ENCODE measurements at places on chromosomes 13 and 19.

DNA sequence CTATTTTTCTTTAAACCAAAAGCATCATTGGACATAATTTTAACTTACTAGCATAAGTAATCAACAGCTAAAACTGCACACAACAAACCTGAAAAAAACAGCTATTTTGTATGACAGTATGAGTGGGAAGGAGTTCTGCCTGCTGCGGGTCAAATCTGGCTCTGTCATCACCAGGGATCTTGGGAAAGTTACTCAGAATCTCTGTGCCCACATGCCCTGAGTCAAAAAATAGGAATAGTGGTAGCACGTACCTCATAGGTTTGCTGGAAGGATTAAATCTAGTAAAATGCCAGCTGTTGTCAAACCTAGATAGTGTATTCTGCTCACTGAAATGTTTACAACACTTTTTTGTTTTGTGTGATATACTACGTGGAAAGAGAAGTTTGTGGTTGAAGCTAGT lies 1.1 kb downstream of the CLN5 start:
- no peak for DNase-seq

GRCh38 chr13:71285700-71286099 lies 581.3 kb downstream of the DACH1 start:
- DNase-seq: no peak

GRCh38 chr19:5430237-5430636 lies 25.0 kb upstream of the ZNRF4 start:
- no peak for DNase-seq

- DNase-seq: no peak
Measured at GRCh38 chr19:12721656-12722565, 1.8 kb downstream of the TNPO2 start.

DNA sequence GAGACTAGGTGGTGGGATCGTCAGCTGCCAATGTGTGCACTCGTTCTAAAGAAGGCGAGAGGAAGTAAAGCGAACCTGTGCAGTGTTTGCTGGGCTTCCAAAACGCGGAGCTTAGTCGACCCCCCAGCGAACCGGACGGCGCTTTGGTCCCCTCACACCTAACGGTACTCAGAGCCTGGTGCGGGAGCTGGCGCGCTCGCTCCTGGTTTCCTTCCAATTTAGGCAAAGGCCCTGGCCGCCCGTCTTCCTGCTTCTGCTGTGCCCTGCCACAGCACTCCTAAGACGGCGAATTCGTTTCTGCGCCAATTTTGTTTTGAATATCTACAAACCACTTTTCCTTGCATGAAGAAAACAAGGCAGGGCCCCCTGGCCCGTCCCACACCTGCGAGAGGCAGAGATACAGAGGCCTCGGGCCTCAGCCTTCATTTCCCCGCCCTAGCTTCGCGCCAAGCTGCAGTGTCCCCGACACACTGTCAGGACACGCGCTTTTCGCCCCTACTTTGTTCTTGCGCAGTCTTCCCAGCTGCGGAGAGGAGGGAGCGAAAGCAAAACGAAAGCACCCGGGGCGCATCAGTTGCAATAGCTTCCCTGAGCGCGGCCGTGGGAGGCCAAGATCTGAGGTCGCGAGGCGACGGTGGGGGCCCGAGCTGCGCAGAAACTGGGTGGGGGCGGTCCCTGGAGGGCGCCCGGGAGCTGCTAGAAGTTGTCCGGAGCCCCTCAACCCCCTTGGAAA lies 111.9 kb downstream of the KCNRG start:
- DNase-seq: no peak

DNA sequence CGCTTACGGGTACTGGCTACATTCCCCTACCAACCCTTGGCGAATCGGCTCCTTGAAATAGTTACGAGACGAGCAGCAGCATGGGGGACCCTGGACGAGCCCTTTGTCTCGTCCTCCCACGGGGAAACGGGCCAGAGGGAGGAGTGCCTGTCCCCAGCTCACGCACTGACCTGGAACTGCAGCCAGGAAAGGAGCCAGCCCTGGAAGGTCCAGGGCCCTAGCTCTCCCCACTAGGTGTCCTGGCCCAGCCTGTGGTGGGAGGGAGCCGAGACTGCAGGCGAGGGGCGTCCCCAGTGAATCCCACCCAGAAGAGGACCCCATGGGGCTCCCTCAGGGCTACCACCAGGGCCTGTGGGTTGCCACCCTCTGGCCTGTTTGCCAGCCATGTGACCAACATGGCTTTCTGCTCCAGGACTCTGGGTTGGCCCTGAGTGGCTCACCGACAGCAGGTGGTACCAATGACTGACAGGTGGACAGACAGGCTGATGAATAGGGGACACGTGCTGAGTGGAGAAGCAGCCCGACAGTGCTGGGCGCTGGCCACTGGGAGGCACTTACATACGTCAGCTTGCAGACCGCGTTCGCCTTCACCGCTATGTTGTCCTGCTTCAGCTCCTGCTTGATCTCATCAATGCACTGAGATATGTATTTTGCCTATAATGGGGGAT lies 13.2 kb downstream of the AP3D1 start:
- DNase-seq: peak; percentile 20

DNA sequence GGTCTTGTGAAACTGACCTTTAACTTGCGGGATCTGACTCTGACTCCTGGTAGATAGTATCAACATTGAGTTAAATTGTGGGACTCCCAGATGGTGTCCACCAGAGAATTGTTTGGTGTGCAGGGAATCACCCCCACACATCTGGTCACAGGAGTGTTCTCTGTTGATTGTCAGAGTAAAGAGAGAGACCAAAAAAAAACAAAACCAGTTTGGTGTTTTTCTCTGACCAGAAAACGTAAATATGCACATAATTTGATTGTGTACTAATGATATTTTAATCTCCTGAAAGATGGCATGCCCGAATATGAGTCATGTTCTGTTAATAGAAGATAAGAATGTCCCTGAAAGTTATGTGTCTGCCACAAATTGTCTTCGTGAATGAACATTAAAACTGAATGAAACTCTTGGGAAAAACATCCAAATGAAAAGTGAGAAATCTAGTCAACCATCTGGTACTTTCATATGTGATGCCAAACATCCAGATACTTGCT lies 118.5 kb upstream of the GPC6 start:
- DNase-seq: no peak

DNA sequence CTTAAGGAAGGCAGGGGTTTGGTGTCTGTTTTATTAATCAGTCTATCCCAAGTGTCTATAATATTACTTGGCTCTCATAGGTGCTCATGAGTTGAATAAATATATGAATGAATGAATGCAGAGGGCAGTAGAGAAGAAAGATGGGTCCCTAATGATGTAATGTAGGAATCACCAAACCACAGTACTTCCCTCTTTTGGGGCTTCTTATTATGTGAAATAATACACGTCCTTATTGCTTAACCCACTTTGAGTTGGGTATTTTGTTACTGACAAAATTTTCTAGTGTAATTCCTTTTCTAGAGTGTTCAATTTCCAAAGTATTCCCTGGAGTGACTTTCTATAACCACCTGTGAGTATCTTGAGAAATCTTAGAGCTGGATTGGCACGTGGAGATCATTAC lies 13.2 kb downstream of the KLK5 start:
- no peak for DNase-seq
